ENCODE measurements at places on chromosomes 5 and 9.

- no peak overlapping the region for H3K27ac ChIP-seq
- no peaks in the 10 kb centered on the region for H3K27me3 ChIP-seq
- H3K4me1 ChIP-seq = no peaks in the 10 kb centered on the region
- H3K4me3 ChIP-seq = no peak overlapping the region
Observed at GRCh38 chr5:116343961-116344360, 230.7 kb downstream of the SEMA6A start.

DNA sequence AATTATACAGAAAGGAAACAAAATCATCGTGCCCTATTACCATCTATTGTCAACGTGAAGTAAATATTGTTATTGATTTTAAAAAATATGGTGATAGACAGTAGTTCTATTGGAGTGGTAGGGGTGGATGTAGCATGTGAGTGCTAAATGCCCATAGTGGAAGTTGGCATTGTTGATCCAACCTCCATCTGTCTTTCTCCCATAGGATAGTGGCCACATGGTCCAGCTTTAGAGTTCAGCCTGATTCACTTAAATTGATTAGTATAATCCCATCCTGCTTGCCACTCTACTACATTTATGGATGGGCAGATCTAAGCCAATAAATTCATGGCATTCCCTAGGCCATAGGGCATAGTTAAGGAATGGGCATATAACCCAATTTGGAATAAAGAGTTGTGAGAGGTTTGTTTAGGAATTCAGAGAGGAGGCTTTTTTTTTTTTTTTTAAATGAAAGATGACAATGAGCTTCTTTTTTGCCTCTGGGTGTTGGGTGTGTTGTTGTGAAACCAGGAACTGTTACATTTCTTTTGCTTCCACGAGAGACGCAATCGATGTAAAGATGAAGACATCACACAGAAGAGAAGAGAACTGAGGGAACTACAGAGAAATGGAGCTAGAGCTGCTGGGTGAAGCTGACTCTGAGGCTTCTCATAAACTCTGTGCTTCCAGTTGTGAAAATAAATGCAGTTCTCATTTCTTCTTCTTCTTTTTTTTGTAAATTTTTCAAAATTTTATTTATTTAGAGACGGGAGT, 12.5 kb upstream of the CHD1 start:
- no peak overlapping the region for H3K4me3 ChIP-seq
- no peak for DNase-seq
- H3K36me3 ChIP-seq = no peaks in the 10 kb centered on the region
- H3K27ac ChIP-seq = no peak overlapping the region

GRCh38 chr9:89397471-89397870, 79.2 kb downstream of the SECISBP2 start:
- H3K27me3 ChIP-seq = no peaks in the 10 kb centered on the region
- H3K36me3 ChIP-seq = no peaks in the 10 kb centered on the region
- no peak overlapping the region for H3K4me3 ChIP-seq
- DNase-seq = no peak

GRCh38 chr5:131634666-131634995, 398 bp downstream of the RAPGEF6 start:
- H3K27me3 ChIP-seq = no peaks in the 10 kb centered on the region
- peak overlapping the region; percentile 87 for H3K4me3 ChIP-seq
- H3K27ac ChIP-seq = peak overlapping the region; percentile 99
- peaks cover 14% of the 10 kb centered on the region for H3K4me1 ChIP-seq
- H3K36me3 ChIP-seq = no peaks in the 10 kb centered on the region

DNA sequence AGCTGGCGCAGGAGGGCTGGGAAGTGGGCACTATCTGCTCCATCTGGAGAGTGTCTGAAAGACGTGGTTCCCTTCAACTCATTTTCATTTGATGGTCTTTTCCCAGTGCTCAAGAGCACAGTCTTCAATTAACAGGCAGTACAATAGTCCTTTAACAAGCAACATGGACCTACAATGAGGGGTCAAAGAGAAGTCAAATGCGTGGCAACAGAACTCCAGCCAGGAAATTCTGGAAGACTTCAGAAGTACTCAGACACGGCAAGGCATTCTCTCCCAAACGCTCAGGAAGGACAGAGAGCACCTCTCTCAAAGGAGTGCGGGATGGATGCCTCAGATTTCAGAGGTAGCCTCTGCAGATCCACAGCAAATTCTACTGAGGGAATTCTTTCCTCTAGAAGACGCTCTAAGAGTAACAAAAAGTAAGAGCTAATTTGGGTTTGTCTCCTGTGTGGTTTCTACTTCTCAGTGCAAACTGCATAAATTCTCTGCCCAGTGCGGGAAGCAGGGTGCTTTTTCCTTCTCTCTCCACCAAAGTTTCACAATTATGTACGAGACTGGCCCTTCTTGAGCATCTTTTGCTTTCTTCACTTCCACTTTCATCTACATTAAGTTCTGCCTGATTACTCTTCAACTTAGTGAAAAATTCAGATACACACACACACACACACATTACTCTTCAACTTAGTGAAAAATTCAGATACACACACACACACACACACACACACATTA, 56.4 kb downstream of the LHFPL2 start:
- no peak for DNase-seq
- H3K27me3 ChIP-seq = no peaks in the 10 kb centered on the region
- H3K36me3 ChIP-seq = no peaks in the 10 kb centered on the region
- H3K27ac ChIP-seq = peak overlapping the region; percentile 76
- no peaks in the 10 kb centered on the region for H3K4me1 ChIP-seq

- DNase-seq = peak; percentile 80
- no peak overlapping the region for H3K4me3 ChIP-seq
- H3K27me3 ChIP-seq = no peaks in the 10 kb centered on the region
- no peaks in the 10 kb centered on the region for H3K36me3 ChIP-seq
- peaks cover 8% of the 10 kb centered on the region for H3K4me1 ChIP-seq
Observed at GRCh38 chr5:119420169-119420568, 32.1 kb upstream of the HSD17B4 start.

GRCh38 chr5:162824360-162824759, 613.0 kb upstream of the CCNG1 start:
- DNase-seq = no peak
- H3K4me3 ChIP-seq = no peak overlapping the region
- no peak overlapping the region for H3K27ac ChIP-seq
- no peaks in the 10 kb centered on the region for H3K4me1 ChIP-seq

DNA sequence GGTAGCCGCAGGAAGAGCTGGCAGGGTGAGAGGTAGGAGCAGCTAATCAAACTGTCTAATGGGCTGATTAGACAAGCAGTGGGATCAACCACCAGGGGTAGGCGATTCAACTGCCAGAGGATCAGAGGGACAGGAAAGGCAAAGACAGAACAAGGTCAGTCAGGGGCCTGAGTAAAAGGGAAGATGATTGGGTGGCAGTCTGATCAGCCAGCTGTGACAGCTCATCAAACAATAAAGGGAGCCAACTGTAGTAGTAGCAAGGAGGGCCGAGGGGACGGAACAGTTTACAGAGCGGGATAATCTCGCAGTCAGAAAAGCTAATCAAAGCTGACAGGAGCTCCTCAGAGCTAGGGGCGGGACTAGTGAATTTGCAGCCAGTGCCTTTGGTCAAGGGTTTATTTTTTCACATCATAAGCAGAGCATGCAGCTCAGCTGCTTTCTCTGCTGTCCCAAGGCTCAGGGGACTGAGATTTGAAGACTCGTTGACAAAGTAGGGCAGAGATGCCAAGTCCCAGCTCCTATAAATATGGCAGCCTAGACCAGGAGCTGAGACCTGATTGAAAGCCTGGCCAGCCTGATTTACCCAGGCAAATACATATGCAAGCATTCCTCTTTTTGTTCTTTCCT, 418.2 kb downstream of the GABRG2 start:
- no peaks in the 10 kb centered on the region for H3K27me3 ChIP-seq
- H3K4me3 ChIP-seq = no peak overlapping the region
- H3K4me1 ChIP-seq = no peaks in the 10 kb centered on the region
- DNase-seq = no peak
- no peaks in the 10 kb centered on the region for H3K36me3 ChIP-seq
- no peak overlapping the region for H3K27ac ChIP-seq

- no peaks in the 10 kb centered on the region for H3K4me1 ChIP-seq
- no peak overlapping the region for H3K27ac ChIP-seq
- H3K27me3 ChIP-seq = no peaks in the 10 kb centered on the region
- H3K36me3 ChIP-seq = no peaks in the 10 kb centered on the region
- no peak overlapping the region for H3K4me3 ChIP-seq
Observed at GRCh38 chr5:73797132-73797510, 171.1 kb downstream of the ARHGEF28 start.

DNA sequence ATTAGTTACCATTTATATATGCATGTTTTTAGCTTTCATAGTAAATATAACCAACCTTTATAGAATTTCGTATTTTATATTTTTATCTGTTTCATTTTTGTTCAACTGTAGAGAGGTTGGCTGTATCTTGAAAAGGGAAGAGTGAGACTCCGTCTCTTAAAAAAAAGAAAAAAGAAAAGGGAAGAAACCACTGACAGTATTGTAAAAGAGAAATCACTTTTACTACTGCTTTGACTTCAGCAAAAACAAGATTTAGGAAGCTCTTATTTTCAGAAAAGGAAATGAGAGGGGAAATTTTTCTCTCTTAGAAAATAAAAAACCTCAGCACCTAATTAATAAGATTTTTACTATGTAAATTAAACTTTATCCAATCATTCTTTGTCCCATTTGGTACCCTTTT, 14.4 kb downstream of the POLK start:
- no peaks in the 10 kb centered on the region for H3K27me3 ChIP-seq
- H3K27ac ChIP-seq = no peak overlapping the region
- DNase-seq = no peak

DNA sequence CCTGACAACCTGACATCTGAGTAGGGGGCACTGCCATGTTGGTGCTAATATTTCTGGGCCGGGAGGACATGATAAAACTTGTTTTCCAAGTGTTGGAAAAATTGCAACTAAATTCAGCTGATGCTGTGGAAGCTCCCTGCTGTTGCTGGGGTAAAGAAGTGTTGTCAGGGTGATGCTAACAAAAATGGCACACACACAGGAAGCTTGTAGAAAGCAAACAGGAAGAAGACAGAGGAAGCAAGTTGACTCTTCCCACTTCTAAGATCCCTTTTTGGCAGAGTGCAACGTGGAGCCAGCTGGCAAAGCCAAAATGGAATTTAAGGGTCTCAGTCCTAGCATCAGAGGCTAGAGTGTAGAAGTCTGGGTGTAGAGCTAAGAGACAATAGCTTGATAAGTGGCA, 11.3 kb upstream of the RIOK2 start:
- H3K4me1 ChIP-seq = no peaks in the 10 kb centered on the region
- H3K4me3 ChIP-seq = no peak overlapping the region
- no peaks in the 10 kb centered on the region for H3K36me3 ChIP-seq
- DNase-seq = no peak
- no peaks in the 10 kb centered on the region for H3K27me3 ChIP-seq
- no peak overlapping the region for H3K27ac ChIP-seq

DNA sequence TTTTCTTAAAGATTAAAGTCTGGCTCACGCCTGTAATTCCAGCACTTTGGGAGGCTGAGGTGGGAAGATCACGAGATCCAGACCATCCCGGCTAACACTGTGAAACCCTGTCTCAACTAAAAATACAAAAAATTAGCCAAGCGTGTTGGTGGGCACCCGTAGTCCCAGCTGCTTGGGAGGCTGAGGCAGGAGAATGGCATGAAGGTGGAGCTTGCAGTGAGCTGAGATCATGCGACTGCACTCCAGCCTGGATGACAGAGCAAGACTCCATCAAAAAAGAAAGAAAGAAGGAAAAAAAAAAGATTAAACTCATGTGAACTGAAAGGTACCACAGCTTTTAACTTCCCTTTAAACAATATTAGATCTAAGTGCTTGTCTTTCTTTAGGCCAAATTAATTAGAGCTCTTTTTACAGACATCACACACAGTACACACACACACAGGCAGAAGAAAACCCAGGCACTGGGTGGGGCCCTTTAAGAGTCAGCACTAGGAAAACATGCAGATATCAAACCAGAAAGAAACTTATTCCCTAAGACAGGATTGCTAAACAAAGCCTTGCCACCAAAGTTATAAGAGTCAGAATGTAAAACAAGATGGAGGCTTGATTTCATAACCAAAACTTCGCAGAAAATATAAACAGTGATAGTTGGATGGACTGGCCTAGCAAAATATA, 29.3 kb upstream of the UHRF2 start:
- H3K4me3 ChIP-seq = no peak overlapping the region
- no peaks in the 10 kb centered on the region for H3K27me3 ChIP-seq
- H3K36me3 ChIP-seq = no peaks in the 10 kb centered on the region

GRCh38 chr9:90903766-90904424, 102.3 kb downstream of the SYK start:
- H3K27ac ChIP-seq = no peak overlapping the region
- H3K4me3 ChIP-seq = no peak overlapping the region
- H3K27me3 ChIP-seq = no peaks in the 10 kb centered on the region
- DNase-seq = no peak

GRCh38 chr5:179418972-179419371, 73.7 kb upstream of the ADAMTS2 start:
- no peaks in the 10 kb centered on the region for H3K27me3 ChIP-seq
- no peak for DNase-seq
- no peak overlapping the region for H3K27ac ChIP-seq
- no peaks in the 10 kb centered on the region for H3K36me3 ChIP-seq
- no peak overlapping the region for H3K4me3 ChIP-seq

DNA sequence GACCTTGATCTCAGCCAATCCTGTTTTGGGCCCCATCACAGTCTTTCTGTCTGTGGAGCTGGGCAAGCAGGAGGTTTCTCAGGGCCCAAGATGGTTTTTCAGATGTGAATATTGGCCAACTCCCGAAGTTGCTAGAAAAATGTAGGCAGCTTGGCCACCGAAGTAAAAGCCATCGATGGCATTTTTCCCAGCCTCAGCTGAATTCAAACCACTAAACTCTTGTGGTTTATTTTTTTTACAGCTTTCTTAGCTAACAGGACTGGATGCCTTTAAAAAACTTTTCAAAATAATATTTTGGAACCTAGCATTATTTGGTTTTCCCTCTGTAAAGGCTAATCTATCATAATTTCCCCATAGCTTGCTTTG, 102.5 kb upstream of the ERCC6L2 start:
- H3K4me1 ChIP-seq = no peaks in the 10 kb centered on the region
- H3K36me3 ChIP-seq = no peaks in the 10 kb centered on the region
- H3K27ac ChIP-seq = peak overlapping the region; percentile 44
- peak overlapping the region; percentile 39 for H3K4me3 ChIP-seq
- DNase-seq = no peak
- H3K27me3 ChIP-seq = no peaks in the 10 kb centered on the region

- no peaks in the 10 kb centered on the region for H3K36me3 ChIP-seq
- no peaks in the 10 kb centered on the region for H3K4me1 ChIP-seq
- DNase-seq = no peak
- H3K4me3 ChIP-seq = no peak overlapping the region
- H3K27ac ChIP-seq = no peak overlapping the region
Observed at GRCh38 chr9:6896562-6896961, 138.8 kb downstream of the KDM4C start.

GRCh38 chr9:4838189-4838546, 45.4 kb downstream of the RCL1 start:
- H3K4me1 ChIP-seq = no peaks in the 10 kb centered on the region
- DNase-seq = no peak
- H3K27ac ChIP-seq = no peak overlapping the region

- H3K36me3 ChIP-seq = no peaks in the 10 kb centered on the region
- no peak for DNase-seq
- no peak overlapping the region for H3K27ac ChIP-seq
- H3K4me1 ChIP-seq = no peaks in the 10 kb centered on the region
- no peak overlapping the region for H3K4me3 ChIP-seq
Observed at GRCh38 chr5:10555277-10555684, 8.6 kb upstream of the ANKRD33B start.

- DNase-seq = no peak
- H3K36me3 ChIP-seq = no peaks in the 10 kb centered on the region
- H3K27ac ChIP-seq = no peak overlapping the region
- H3K27me3 ChIP-seq = no peaks in the 10 kb centered on the region
Observed at GRCh38 chr5:3266861-3267260, 328.8 kb upstream of the IRX1 start.

- no peaks in the 10 kb centered on the region for H3K36me3 ChIP-seq
- H3K4me1 ChIP-seq = peaks cover 7% of the 10 kb centered on the region
- no peaks in the 10 kb centered on the region for H3K27me3 ChIP-seq
- no peak for DNase-seq
Observed at GRCh38 chr9:134637241-134637640, 4.4 kb upstream of the COL5A1 start.
